ENCODE measurements at places on chromosomes 1 and 21. TPM values are rescaled to one million over a fixed set of nuclear protein-coding genes. Genes with fewer than 3 reads are reported as not detected.

GRCh38 chr1:38027201-38028104 is 14.9 kb downstream of the UTP11 start:
- no peak for DNase-seq

DNA sequence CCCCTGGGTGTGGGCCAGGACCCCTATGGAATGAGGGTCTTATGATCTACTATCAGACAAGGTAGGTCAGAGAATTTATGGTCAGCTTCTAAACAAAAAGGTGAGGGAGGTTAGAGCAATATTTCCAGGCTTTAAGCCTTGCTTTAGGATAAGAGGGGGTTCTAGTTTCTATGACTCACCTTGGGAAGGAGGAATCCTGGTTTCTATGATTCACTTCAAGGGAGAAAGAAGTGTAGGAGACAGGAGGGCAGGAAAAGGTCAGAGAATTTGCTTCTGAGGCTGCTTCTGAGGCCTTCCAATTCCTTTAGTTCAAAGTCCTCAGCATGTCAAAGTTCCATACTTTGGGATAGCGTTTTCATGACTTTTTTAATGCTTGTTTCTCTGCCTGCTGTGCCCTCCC is 35.2 kb downstream of the RGL1 start:
- DNase-seq, result no peak

- no peak for DNase-seq
Measured at GRCh38 chr1:92503926-92504285, 17.2 kb upstream of the GFI1 start.

CLCA1 gene
- not detected for polyA plus RNA-seq

NPHS2 gene
- polyA plus RNA-seq, result 0.67 TPM

Measured in spinal cord (tissue), 10 donors.